Cerebellum (tissue), 4 donors: ENCODE measurements at places on chromosomes 11 and 22.

GRCh38 chr11:208181-208916 is 841 bp downstream of the RIC8A start:
- peak; percentile 83 for DNase-seq

DNA sequence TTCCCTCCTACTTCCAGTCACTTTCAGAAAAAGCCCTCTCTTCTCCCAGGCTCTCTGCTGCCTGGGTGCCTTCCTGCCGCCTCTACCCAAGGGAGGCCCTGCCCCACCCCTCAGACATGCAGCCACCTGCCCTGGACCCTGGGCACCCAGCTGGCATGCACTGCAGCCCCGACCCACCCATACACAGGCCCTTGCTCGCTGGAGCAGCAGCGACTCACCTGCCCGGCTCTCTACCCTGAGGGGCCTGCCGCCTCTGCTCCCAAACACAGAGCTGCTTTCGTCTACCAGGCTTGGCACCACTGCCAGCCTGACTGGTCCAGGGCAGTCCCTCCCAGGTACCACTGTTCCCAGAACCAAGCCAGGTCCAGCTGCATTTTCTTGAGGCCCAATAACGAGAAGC is 1.2 kb upstream of the TSSK2 start:
- no peak for DNase-seq

GRCh38 chr11:76918941-76919386 is 58.2 kb downstream of the ACER3 start:
- peak; percentile 61 for DNase-seq

- DNase-seq = no peak
These were observed 44.2 kb upstream of the MICAL2 start for GRCh38 chr11:12066056-12066798.

DNA sequence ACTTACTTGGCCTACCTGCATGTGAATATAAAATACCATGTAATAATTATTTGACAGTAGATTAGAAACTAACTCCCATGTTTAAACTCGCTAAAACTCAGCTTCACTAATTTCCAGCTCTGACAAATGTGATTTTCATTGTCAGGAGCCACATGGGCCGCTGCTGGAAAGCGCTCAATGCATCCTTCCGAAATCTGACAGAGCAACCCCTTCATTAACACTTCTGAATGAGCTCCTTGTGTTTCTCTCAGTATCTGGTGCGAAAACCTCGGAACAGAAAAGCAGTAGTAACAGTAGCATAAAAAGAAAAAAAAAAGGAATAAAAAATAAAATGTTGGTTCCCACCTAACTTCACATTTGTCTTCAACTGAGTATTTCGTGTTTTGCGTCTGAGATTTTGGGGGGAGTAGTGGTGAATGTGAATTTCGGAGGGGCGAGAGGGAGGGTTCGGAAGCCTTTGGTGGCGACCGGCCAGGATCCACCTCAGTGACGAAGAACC is 710 bp downstream of the MTCH2 start:
- DNase-seq = no peak

GRCh38 chr11:27372164-27372563 is 9.1 kb upstream of the CCDC34 start:
- DNase-seq = no peak
